Activated CD4-positive, CD25-positive, alpha-beta regulatory T cell (primary cell): ENCODE measurements at places on chromosomes 12 and 14.

DNA sequence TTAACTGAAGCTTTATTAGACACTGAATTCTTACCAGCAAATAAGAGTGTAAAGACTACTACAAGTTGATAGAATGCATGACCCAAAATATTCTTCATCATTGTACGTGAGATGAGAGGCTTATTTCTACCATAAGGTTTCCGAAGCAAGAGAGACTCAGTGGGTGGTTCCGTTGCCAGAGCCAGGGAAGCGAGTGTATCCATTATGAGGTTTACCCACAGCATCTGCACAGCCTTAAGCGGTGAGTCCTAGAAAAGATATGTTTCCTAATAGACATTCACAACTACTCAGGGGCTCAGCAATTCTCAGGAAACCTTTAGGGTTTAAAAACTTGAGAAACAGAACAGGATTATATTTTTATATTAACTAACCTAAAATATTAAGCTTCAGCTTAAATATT lies 77.8 kb upstream of the POC1B start:
- no peak for DNase-seq

GRCh38 chr14:92848887-92849286 lies 54.8 kb downstream of the GOLGA5 start:
- DNase-seq, result no peak

DNA sequence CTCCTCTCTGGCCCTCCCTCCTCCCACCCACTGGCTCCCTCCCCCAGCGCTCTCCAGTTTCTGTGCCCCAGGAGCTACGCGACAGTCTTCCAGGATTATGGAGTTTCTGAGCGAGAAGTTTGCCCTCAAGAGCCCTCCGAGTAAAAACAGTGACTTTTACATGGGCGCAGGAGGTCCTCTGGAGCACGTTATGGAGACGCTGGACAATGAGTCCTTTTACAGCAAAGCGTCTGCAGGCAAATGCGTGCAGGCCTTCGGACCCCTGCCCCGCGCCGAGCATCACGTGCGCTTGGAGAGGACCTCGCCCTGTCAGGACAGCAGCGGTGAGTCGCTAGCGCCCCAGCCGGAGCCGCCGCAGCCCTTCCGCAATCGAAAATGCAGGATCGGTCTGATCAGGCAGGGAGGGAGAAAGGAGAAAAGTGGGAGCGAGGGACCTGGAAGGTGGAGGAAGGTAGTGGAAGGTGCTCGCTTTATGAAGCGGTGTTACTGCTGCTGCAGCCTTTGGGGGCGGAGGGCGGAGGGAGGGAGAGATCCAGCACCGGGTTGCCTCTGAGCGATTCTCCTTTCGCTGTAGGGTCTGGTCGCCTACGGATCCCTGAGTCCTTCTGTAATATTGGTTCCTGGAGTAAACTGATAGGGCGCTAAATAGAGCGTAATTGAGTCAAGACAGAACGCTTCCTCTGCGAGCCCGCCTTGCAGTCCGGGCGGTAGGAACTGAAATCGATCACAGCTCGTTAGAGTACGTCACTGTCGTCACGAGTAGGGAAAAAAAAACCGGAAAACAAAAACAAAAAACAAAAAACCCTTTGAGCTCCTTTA lies at the start of gene ALX1:
Gene ALX1 (plus strand): TSS at position 56 of the 819 bp plus-strand sequence. CDS start 42 bp downstream, at position 98.
- no peak for DNase-seq

- DNase-seq, result no peak
Measured at GRCh38 chr14:97155320-97155719, 358.1 kb downstream of the VRK1 start.

DNA sequence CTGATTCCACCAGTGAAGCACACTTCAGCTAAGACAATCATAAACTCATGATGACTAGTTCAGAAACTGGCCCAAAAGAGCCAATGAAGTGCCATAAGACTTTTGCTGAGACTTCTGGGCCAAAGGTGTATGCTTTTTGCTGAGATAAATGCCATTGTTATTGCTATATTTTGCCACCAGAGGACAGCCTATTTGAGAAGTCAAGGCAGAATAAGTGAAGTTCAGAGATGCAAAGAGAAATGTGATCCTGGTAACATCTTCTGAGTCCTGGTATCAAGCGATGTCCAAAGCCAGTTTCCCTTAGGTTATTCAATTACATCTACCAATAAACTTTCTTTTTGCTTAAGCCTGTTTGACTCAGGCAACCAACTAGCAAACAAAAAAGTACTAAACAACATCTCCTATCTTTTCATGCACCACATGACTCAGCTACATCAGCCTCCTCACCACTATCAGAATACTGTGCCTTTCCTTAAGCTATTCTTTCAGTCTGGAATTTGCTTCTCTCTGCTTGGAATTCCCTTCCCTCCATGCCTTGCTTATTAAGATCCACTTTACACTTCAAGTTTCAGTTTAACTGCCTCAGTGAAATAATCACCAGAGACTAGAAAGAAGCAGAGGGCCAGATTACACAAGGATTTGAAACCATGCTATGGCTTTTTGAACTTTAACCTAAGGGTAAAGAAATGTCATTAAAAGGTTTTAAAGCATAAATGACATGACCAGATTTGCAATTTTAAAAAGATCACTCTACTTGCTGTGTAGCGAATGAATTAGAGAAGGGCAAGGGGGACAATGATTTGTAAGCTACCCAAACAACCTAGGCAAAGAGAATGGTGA lies 14.0 kb downstream of the CRY1 start:
- DNase-seq, result no peak

- DNase-seq, result no peak
Measured at GRCh38 chr12:26297396-26298070, 102.2 kb downstream of the SSPN start.

DNA sequence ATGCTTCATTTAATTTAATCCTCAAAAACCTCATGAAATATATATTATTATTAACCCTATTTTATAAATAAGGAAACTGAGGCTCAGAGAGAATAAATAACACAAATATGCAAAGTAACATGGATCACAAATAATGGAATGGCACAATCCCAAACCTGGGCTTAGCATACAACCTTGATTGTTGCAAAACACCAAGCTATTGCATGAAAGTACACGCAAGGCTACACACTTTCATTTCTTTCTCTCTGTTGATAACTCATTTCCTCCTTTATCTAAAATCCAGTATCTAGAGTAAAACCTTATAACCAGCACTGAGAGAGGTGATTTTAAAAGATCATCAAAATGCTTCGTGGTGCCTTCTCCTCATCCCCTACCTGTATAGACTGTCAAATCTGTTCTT lies 2.8 kb upstream of the DAAM1 start:
- DNase-seq, result no peak

DNA sequence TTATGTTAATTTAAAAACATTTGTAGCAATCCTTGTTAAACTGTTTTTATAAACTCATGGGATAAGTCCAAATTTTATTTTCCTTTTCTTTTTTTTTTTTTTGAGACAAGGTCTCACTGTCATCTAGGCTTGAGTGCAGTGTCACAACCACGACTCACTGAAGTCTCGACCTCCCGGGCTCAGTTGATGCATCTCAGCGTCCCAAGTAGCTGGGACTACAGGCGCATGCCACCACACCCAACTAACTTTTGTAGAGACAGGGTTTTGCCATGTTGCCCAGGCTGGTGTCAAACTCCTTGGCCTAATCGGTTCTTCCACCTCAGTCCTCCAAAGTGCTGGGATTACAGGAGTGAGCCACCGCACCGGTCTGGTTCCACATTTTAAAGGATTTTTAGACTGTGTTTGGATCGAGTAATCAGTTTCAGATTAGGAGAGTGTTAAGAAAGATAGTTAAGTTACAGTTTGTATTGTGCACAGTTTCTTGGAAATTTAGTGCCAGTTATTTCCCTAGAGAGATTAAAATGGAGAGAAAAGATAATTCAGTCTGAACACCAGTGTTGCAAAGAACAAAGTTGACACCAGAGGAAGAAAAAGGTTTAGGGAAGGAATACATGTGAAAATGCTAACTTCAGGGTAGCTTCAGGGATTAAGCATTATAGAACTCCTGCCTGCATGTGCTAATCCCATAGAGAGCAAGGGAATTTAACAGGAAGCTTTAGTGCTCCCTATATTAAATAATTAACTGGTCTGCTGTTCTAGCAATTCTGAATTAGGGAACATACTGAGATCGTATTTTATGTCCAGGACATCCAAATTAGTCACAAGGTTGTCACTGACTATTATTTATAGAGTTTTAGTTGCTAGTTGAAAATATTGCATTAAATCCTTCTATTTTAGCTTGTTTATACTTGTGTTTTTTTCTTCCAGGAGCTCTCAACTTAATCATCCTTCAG lies 10.1 kb downstream of the RAP1B start:
- no peak for DNase-seq

- no peak for DNase-seq
Measured at GRCh38 chr14:54455363-54455762, 14.2 kb upstream of the CNIH1 start.

DNA sequence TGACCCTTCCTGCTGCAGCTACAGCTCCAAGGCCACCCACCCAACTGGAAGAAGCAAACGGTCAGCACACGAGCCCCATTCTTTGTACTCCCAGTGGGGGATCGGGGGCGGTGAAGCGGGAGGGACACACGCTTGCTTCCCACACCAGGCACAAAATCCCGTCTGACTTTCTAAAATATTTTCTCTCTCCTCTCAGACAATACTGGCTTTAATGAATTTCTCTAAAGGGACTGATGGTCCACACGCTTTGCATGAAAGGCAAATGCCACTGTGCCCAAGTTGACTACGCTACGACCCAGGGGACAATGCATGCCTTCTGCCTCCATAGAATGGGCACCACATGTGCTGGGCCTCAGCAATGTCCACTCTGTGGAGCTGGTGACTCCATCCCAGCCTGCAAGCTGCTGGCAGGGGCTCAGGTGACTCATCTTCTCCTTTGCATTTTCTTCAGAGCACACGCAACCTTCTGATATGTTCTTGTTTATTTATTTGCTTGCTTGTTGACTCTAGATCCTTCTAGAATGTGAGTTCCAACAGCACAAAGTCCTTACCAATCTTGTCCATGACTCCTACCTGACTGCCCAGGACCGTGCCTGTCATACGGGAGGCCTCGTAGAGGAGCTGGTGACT lies 15.6 kb downstream of the SYNE3 start:
- no peak for DNase-seq

DNA sequence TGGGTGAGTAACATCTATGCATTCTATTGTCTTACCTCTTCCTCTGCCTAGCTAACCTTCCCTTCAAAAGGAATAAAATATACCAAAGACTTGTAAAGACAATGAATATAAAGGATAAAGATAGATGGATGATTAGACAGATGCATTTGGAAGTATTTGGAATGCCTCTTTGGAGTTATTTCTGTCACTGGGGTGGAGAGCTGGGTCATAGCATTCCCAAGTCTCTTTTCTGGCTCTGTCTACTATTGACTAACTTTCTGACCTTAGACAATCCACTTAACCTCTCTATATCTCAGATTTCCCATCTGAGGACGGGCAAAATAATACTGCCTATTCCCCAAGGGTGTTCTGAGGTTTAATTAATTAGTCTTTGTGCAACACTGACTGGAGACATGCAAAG lies 517.4 kb downstream of the DIO2 start:
- no peak for DNase-seq

DNA sequence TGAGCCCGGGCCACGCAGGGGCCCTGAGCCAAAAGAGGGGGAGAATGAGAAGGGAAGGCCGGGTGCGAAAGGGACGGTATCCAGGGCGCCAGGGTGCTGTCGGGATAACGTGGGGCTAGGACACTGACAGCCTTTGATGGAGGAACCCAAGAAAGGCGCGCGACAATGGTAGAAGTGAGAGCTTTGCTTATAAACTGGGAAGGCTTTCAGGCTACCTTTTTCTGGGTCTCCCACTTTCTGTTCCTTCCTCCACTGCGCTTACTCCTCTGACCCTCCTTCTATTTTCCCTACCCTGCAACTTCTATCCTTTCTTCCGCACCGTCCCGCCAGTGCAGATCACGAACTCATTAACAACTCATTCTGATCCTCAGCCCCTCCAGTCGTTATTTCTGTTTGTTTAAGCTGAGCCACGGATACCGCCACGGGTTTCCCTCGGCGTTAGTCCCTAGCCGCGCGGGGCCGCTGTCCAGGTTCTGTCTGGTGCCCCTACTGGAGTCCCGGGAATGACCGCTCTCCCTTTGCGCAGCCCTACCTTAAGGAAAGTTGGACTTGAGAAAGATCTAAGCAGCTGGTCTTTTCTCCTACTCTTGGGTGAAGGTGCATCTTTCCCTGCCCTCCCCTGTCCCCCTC lies 3.0 kb downstream of the SSTR1 start:
- DNase-seq, result no peak

DNA sequence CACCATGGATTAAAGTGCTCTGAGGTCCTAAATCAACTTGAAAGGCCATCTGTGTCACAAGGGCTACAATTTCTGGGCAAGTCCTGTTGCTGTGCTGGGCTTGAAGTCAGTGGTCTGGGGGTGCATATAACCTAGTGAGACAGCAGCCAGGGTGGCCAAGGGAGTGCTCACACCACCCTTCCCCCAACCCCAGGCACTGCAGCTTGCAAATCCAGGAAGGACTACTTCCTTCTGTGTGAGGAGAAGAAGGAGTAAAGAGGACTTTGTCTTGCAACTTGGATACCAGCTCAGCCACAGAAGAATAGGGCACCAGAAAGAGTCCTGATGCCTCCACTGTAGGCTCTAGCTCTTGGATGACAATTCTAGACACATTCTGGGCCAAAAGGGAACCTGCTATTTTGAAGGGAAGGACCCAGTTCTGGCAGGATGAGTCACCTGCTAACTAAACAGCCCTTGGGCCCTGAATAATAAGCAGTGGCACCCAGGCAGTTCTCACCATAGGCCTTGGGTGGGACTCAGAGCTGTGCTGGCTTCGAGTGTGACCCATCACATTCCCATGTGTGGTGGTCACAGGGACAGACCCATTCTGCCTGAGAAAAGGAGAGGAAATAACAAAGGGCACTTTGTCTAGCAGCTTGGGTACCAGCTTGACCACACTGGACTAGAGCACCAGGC lies 32.6 kb upstream of the DHRS7 start:
- DNase-seq, result no peak

- DNase-seq, result no peak
Measured at GRCh38 chr14:93019970-93020369, 95.8 kb downstream of the ITPK1 start.

DNA sequence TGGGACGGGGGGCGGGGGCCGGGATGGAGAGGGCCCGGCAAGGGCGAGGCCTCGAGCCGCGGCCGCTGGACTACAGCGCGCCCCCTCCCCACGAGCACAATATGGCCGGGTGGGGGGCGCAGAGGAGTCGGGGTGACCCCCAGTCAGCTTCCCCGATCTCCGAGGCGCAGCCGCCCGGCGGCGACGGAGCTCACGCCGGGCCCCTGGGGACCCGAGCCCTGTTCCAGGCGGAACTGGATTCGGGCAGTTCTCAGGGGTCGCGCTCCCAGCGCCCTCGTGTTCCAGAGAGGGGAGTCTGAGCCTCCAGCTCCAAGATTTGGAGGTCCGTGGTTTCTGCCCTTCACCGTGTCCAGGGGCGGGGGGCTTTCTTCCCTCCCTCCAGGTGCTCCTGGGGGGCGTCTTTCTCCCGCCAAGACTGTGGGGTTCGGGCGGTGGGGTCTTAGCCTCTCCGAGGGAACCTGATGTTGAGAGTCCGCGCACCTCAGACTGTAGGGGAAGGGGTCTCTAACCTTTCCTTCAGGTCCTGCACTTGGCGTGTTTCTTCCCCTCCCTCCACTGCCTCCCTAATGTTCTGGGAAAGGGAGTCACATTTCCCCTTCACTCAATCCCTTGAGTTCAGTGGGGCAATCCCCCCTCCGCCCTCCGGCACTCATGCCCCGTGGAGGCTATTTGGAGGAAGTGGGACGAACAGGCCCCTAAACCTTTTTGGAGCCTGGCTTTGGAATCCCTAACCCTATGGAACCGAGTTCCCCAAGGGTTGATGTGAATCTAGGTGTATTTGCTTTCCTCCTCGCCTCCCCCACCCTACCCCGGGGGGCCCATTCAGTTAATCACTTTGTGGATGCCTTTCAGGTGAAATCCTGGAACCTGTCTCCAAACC lies 584 bp downstream of the ACVR1B start:
- DNase-seq, result no peak

- DNase-seq, result no peak
Measured at GRCh38 chr12:65867394-65867793, 43.1 kb downstream of the HMGA2 start.
